Nucleus accumbens (tissue), 56 donors: ENCODE measurements at places on chromosomes 5 and 9.
A peak's percentile ranks its signal among the peaks of the same experiment; 100 is the strongest.

GRCh38 chr9:119126040-119126439, 243.2 kb downstream of the BRINP1 start:
- no peak for DNase-seq

- DNase-seq = no peak
These were observed 220.8 kb upstream of the DAPK1 start for GRCh38 chr9:87276851-87277261.

- no peak for DNase-seq
These were observed 27.9 kb upstream of the ALDH1A1 start for GRCh38 chr9:72980600-72981265.

DNA sequence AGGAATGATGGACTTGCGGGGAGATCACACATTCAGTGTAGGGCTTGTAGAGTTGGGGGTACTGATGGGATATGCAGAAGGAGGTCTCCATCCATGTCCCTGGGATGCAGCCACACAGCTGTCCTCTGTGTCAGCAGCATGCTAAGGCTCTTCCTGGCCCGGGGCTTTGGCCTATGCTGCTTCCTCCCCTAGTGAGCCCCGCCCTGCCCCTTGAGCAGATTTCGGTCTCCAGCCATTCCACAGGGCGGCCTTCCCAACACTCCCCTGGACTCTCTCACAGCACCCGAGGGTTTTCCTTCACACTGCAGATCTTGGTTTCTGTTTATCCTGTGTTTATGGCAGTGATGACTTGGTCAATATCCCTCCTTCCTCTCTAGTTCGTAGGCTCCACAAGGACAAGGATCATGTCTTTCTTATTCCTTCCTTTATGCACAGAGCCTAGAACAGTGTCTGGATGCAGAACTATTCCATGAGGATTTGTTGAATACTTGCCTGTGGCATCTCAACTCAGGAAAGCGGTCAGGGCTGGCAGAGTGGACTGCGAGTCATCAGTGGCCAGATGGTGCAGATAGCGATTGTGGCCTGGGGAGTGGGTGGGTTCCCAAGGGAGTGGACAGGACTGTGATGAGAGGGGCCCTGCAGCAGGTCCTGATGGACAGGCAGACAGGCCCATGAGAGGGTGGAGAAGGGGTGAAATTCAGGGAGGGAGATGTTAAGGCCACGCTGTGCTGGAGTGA, 114.2 kb downstream of the RGS3 start:
- no peak for DNase-seq

DNA sequence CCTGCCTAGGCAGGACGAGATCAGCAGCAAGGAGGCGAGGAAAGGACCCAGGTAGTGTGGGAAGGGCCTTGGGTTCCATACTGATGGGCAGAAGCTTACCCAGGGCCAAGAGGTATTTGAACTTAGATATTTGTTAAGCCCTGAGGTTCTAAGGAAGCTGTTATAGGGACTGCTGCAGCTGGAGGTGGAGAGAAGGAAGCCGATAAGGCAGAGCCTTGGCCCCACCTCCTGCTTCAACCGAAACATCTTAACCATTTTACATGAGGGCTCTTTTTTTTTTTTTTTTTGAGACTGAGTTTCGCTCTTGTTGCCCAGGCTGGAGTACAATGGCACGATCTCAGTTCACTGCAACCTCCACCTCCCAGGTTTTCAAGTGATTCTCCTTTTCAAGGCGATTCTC, 8.6 kb upstream of the AQP3 start:
- no peak for DNase-seq

DNA sequence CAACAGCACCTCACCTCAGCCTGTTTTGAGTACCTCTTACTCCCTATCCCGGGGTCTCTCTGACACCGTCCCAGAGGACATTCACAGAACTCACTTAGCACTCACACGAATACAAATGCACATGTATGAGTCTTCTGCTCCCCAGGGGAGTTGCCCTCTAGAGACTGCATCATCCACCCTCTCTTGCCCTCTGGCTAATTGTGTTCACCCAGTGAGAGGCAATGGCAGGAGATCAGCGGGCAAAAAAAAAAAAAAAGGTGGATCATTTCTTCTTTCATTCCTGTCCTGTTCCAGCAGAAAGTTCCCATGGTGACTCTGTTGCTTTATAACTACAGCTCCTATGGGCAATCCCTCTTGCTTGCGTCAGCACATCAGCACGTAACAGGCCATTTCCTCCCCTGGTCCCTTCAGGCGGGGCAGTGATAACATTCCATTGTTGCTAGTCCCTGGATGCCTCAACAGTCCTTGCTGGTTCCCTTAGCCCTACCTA, 23.5 kb upstream of the SNX2 start:
- DNase-seq = no peak

GRCh38 chr9:95029720-95030119, 287.8 kb downstream of the FANCC start:
- no peak for DNase-seq

DNA sequence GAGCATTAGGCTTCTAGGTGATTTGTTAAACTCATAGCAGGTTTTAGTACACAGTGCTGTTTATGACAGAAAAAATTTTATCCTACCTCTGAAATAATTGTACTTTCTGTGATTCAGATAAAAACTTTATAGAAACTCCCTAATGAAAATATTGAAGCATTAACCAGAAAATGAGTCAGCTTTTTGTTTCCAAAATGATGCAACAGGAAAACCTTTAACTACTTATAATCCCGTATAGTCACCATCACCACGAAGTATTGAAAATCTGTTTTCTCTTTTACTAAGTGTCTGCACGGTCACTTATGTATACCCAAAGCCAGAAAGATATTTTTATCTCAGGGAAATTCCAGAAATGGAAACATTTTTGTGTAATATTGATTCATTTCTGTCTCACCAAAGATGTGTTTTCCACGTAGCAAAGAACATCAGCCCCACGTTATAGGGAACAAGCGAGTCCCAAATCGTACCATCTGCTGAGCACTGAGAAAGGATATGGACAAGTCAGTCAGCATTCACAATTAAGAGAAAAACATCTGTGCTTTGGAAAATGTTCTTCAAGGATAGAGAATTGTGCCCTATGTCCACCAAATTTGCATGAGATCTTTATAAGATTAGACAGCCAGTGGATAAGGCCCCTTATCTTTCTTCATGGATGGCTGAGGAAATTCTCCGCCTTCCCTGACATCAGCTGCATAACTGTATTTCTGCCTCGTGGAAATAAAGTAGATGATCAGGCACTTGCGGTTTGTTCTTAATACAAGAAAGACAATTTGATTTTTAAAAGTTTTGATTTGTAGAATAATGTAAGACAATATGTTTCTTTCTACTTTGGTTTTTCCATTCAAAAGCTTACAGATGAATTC, 41.9 kb downstream of the TNFAIP8 start:
- no peak for DNase-seq

- no peak for DNase-seq
These were observed 30.6 kb upstream of the ANKRD33B start for GRCh38 chr5:10533226-10533625.

GRCh38 chr9:128770286-128771030, 1.3 kb downstream of the ZER1 start:
- no peak for DNase-seq

GRCh38 chr5:55885359-55885758, 34.2 kb downstream of the IL31RA start:
- DNase-seq = no peak

- DNase-seq = no peak
These were observed 74.1 kb upstream of the SYK start for GRCh38 chr9:90727488-90727887.

DNA sequence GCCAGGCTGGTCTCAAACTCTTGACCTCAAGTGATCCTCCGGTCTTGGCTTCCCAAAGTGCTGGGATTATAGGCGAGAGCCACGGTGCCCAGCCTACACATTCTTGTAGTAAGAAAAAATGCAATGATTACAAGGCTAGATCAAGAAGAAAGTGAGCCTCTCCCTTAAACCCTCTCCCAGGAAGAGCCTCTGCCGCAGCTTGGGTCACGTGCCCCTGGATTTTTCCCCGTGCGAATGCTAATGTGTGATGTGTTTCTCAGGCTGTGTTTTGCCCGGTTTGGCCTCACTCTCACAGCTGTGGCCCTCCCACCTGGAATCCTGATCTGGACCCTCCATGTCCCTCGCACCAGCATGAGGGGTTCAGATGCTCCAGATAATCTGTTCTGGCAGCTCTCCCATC, 6.9 kb downstream of the PLPP7 start:
- no peak for DNase-seq

DNA sequence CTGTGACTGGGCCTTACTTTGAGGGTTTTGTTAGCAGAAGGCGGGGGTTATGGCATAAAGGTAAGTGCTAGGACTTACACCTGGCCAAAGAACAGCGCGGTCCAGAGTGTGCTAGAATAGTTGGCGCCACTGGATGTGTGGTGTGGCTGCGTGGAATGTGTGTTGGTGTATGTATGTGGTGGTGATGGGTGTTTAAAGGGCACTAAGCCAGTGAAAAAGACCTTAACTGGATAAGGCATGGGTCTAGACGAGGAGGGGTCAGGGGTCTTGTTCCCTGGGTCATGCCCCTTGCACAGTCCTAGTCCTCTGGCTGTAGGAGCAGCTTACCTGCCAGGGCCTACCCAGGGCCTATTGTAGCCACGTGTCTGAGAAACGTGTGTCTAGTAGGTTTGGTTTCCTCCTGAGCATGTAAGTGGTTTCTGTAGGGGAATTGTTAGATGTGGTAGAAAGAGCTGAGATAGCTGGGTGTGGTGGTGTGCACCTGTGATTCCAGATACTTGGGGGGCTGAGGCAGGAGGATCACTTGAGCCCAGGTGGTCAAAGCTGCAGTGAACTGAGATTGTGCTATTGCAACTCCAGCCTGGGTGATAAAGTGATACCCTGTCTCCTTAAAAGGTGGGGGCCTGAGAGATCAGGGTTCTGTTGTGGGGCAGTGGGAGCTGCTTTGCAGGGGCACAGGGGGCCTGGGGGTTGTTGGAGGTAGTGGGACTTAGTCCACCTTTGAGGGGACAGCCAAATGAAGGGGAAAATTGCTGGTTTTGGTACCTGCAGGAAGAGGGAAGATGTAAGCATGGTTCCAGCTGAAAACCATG, 55.2 kb downstream of the HSPA4 start:
- no peak for DNase-seq

- DNase-seq = no peak
These were observed 249.8 kb upstream of the ZNF608 start for GRCh38 chr5:124996023-124996763.

- no peak for DNase-seq
These were observed 887.1 kb downstream of the MAT2B start for GRCh38 chr5:164392531-164392930.

GRCh38 chr5:42230839-42231238, 192.4 kb upstream of the GHR start:
- DNase-seq = no peak

- no peak for DNase-seq
These were observed 11.5 kb downstream of the REEP5 start for GRCh38 chr5:112910529-112910928.

DNA sequence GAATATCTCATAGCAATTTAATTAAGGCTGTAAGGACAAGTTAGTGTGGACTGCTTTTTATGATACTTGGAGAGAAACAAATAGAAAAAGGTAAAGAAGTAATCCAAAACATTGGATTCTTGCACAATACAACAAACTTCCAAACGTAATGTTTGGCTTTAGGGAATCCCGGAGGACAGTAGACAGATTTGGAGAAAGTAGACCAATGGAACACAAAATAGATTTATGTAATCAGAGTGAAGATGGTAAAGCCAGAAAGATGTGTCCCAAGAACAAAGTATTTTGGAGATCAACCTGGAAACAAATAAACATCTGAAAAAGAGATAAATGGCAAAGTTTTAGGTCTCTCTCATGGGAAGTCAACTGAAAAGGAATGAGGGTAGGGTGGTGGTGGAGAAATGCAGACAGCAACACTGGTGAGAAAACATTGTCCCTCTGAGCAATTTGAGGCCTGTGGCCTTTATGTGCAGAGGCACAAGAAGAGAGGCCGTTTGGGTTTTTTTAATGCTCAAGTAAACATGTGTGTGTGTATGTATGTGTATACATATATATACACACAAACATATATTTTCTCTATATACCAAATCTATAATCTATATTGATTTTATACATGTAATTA, 620.6 kb downstream of the PDE4D start:
- DNase-seq = no peak

GRCh38 chr5:179795863-179796833, 2.4 kb downstream of the LTC4S start:
- peak; percentile 51 for DNase-seq

DNA sequence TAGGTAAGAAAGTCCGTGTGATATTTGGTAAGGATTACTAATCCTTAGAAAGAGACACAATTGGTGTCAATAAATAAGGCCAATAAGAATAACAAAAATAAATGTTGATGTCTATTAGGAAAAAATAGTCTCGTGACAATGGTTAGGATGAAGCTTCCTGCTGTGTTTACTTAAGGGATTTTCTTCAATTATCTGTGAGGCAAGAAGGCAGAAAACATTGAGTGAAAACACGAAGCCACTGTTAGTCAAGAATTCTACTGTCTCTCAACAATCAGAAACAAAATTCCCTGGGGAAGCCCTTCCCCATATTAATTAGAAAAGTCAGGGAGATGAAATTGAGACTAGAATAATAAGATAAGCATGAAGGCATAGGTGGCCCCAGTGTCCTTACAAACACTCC, 149.0 kb downstream of the SYK start:
- DNase-seq = no peak

- DNase-seq = no peak
These were observed 66.1 kb downstream of the APBA1 start for GRCh38 chr9:69606089-69606488.

GRCh38 chr9:4171261-4171900, 128.5 kb downstream of the GLIS3 start:
- DNase-seq = no peak

- DNase-seq = no peak
These were observed 124.4 kb downstream of the SLC28A3 start for GRCh38 chr9:84216151-84216550.

- no peak for DNase-seq
These were observed 971.5 kb downstream of the EFNA5 start for GRCh38 chr5:106699198-106699597.

DNA sequence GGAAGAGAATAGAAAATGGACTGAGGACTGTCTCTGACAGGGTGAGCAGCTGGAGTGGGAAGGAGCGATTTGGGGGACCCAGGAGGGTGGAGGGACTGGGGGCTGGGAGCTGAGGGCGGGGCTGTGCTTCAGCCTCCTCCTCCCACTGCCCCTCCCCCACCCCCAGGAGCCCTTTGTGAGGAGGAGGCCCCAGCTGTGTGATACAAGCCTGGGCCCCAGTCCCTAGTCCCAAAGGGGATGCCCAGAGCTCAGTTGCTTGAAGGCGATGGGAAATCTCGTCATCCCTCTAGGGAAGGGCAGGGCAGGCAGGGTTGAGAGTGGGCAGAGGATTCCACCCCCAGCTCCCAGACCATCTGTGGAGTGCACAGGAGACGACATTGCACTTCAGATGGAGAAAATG, at the start of gene SPATA31E1:
TSS of gene SPATA31E1 (plus strand) at position 251 of the 400 bp plus-strand sequence. CDS start at position 266, 15 bp downstream.
- DNase-seq = no peak

DNA sequence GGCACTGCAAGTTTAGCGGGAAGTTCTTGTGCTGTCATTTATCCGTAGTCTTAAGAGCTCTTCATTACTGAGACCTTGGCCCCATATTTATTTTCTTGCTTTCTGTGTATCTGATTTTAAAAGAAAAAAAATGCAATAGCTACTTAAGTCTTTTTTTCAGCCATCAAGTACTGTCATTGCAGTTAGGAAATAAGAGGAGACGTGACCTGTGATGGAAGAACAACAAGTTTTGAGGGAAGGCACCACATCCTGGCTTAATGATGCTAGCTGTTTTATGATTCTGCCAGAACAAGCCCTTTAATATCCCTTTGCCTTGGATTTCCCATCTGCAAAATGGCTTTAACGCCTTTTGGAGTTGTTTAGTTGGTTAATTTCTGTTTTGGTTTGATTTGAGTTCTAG, 3.8 kb downstream of the RGMB start:
- DNase-seq = no peak

GRCh38 chr9:124834591-124834990, 18.7 kb upstream of the WDR38 start:
- no peak for DNase-seq
